ENCODE measurements at places on chromosomes 16 and 17.

DNA sequence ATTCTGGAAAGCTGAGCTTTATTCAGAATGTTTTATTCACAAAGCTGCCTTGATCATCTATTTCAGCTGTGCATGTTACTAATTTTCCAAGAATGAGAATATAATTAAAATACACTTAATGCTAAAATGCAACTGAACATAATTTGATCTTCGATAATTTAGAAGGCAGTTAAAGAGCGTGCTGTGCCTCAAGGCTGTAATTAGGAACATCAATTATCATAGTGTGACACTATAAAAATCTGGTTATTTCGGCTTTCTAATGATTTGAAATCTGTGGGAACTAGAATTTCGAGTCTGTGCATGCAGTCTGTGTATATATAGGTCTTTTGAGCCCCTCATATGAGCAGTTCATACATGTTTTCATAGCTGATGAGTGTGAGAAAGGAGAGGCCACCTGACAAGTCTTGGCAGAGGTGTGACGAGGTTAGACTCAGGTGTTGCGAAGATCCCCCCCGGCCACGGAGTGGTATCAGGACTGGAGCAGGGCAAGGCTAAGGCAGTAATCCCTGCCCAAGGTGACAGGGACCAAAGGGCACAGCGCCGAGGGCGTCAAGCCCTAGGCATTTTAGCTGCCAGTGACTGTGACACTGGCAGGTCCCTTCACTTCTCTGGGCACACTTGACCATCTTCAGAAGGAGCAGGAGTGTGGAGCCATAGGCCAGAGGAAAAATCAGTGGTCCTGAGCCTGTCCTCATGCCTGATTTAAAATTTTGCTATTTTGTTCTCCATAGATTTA, 328.5 kb downstream of the SNX29 start:
- DNase-seq: no peak

DNA sequence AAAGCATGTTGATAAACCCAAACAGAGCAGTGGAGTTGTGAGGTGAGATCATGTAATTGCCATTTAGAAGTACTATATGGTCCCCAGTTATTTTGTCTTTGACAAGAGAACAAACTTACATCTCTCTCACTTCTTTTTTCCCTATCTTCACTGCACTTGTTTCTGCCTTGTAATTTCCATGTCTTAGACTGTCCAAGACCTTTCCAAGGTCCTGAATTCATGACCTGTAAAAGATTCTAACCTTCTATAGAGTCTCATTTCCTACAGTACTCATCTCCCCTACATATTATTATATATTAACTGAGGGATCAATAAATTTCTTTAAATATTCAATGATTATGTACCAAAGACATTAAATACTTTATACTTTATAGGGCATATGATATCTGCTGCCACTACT, 295.3 kb upstream of the KIF2B start:
- DNase-seq: no peak

DNA sequence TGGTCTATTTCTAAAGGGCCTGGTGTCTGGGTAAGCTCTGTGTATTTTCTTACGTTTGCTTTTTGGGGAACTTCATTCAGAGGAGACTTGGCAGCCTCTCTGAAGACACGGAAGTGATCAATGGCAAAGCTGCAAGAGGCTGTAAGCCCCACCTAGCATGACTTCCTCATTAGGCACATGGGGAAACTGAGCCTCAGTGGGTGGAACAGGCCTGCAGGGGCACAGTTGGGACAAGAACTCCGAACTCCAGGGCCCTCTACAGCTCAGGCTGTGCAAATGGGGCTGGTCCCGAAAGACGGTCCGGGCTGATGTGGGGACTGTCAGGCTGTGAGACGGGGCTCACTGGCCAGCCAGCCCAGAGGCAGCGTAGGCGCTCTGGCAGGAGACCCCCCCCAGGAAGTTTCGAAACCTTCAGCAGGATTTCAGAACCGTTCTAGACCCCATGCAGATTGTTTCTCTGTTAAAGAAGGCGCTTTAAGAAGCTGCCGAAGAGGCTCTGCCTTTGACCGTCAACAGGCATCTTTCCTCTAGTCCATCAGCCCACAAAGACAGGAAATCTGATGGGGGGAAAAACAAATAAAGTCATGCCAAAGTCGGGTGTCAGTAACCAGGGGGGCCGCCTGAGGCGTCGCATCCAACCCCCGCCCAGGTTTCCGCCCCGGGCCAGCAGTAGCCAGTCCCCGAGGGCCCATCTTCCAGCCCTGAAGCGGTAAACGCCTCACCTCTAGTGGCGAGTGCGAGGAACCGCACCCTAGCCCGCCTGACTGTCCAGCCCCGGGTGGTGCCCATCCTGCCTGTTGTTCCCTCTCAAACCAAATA, 79.8 kb upstream of the TBC1D3K start:
- DNase-seq: peak; percentile 55

- DNase-seq: no peak
Observed at GRCh38 chr17:47413872-47414271, 90.1 kb downstream of the EFCAB13 start.

GRCh38 chr16:11689031-11689840, 21.0 kb downstream of the SNN start:
- peak; percentile 57 for DNase-seq

- DNase-seq: no peak
Observed at GRCh38 chr17:45990886-45991285, 8.2 kb upstream of the STH start.

- no peak for DNase-seq
Observed at GRCh38 chr16:75340741-75341491, 89.5 kb upstream of the BCAR1 start.

GRCh38 chr16:7382521-7382920, 49.9 kb downstream of the RBFOX1 start:
- DNase-seq: no peak

Measured in memory B cell (primary cell).